Stimulated activated CD8-positive, alpha-beta memory T cell treated with anti-CD3 and anti-CD28 coated beads, Interleukin-7, amount 100 ng/mL, for 1 hour (primary cell): ENCODE measurements at places on chromosomes 12 and 14.

- DNase-seq: no peak
Observed at GRCh38 chr12:76962099-76962498, 83.3 kb upstream of the CSRP2 start.

DNA sequence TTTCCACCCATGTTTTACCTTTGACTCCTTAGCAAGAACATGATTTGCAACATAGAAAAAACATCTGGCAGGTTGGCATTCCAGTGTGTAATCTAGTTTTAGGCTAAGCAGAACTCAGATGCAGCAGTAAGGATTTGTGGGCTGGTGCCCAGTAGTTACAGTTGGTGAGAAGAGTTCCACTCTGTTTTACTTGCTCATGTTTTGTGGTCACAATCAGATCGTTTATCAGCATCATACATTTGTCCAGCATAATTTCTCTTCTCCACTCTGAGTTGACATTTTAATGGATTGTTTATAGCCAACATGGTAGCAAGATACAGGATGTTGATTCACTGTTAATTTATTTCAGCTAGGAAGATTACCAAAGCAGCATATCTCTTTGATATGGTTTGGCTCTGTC, 120.0 kb downstream of the PDE6H start:
- no peak for DNase-seq

GRCh38 chr12:57724936-57725740, 13.4 kb downstream of the AGAP2 start:
- no peak for DNase-seq

DNA sequence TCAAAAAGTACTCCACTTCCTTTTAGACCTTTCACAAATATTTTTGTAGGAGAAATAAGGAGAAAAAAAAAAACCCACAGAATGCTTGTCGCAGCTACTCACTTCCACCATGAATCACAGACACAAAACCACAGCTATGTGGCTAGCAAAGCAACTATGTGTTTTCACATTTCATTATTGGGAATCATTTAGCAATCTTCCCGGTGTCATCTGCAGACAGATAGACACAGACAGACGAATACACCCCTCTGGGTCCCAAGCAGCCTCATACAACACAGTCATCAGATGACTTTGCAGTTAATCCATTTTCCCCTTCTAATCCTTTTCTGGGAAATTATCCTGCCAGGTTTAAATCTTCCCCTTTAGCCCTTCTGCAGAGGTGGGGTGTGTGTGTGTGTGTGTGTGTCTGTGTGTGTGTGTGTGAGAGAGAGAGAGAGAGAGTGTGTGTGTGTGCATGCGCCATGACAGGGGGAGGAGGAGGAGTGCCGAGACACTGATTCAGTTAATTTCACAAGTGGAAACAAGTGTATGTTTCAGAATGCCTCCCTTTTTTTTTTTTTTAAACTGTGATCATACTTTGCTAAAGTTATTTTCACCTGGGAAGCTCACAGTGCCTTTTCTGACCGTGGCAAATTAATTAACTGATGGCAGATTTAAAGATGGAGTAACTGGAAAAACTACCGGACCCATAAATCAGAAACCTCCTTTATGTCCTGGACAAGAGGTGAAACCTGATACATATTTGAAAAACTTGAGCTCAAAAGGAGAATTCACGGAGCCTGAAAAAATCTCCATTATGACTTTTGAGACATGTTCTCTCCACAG, 39.9 kb downstream of the LTBP2 start:
- no peak for DNase-seq

DNA sequence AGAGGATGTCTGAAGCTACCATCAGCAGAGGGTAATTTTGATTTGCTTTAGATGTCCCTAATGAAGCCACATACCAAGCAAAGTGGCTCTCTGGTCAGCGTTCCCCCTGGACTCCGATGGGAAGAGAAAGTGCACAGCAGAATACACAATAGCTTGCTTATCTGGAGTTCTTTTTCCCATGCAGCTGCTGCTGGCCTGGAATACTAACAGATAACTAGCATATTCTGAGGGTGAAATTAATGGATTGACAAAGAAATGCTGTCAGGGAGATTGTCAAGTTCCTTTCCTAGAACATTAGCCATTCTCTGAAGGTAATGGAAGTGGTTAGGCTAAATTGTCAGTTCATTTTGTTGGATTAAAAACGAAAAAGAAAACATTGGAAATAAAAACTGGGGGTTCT, 391.3 kb downstream of the FLRT2 start:
- no peak for DNase-seq

DNA sequence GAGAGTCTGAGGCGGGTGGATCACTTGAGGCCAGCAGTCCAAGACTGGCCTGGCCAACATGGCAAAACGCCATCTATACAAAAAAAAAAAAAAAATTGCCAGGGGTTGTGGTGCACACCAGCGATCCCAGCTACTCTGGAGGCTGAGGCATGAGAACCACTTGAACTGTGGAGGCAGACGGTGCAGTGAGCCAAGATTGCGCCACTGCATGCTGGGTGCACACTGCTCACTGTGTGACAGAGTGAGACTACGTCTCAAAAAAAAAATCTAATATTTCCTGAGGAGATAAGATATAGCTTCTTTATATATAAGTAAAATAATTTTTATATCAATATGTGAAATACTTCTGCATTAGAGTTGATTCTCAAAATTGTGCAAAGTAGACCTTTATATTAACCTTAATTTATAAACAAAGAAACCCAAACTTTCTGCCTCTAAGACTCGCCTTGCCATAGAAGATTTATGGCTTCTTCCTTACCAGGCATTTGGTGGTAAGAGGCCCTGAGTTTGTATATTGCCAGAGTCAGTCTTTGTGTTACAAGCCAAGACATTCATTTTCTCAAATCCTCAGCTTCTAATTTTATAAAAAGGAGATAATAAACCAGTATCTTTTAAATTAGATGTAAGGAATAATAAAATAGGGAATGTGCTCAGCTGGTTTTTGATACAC, 1226.7 kb downstream of the FLRT2 start:
- no peak for DNase-seq

GRCh38 chr12:124371366-124371765, 76.5 kb downstream of the RFLNA start:
- DNase-seq: no peak

DNA sequence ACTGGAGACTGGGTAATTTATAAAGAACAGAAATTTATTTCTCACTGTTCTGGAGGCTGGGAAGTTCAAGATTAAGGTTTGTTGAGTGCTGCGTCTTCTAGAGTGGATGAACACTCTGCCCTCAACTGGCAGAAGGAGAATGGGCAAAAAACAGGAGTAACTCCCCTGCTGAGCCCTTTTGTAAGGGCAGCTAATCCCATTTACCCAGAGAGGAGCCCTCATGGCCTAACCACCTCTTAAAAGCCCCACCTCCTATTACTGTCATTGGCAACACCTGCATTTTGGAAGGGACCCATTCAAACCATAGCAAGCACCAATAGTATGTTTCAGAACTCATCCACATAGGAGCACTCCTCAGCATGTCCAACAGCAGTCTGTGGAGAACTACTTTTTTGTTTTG, 47.4 kb downstream of the BORCS5 start:
- no peak for DNase-seq

DNA sequence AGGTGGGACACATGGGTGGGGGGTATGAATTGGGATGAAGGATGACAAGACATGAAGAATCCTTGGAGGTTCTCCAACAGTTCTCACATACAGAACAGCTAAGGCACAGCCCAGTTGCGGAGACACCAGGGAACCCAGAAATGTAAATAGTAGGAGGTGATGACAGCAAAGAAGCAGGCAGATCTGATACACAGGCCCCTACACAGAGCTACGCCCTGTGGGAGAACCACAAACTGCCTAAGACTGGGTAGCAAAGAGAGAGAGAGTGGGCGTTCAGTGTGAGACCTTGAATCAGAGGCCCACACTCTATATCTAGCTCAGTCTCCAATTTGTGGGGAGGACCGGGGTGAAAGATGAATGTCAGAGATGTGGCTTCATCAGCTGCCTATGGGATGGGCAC, 9.5 kb upstream of the NUMB start:
- no peak for DNase-seq

- no peak for DNase-seq
Observed at GRCh38 chr14:99670361-99671234, 13.5 kb upstream of the CYP46A1 start.

- DNase-seq: no peak
Observed at GRCh38 chr14:89227496-89227836, 189.6 kb downstream of the FOXN3 start.

GRCh38 chr12:39301422-39301821, 141.5 kb downstream of the KIF21A start:
- DNase-seq: no peak

GRCh38 chr14:24802236-24802635, 168.2 kb upstream of the GZMB start:
- DNase-seq: no peak

- DNase-seq: no peak
Observed at GRCh38 chr12:75471902-75472890, 8.4 kb upstream of the GLIPR1 start.

DNA sequence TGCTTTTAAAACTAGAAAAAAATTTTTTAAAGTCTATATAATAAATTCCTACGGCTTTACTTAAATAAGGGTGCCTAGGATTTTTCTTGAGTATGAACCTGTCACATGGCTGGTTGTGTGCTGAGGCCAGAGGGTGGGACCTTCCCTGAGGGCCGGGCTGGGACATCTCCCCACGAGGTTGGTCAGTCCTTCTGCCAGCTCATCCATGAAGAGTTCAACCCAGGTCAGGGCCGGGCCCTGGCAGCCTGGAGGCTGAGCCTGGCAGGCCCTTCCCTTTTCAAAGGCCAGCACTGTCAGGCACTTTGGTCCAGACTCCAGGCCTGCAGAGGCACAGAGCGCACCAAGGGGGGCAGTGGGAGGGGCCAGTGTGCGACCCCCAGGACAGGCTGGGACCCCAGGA, 31.7 kb downstream of the TNFAIP2 start:
- no peak for DNase-seq

GRCh38 chr14:30998100-30998706, 27.2 kb upstream of the AP4S1 start:
- no peak for DNase-seq

DNA sequence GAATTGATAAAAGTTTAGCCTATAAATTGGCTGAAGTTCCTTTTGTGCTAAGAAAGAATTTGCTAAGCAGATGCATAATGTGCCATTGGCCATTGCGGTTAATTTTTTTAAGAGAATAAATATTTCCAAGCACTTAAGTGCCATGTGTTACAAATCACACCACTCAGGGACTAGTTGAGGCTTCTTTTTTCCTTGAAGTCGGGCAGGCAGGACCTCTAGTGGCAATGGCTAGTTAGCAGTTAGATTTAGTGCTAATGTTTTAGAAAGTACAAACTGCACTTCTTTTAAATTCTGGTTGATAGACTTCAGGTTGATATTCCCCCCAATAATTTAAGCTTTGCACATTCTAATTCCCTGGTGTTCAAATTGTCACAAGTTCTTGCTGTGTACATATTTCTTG, 294.3 kb downstream of the APAF1 start:
- DNase-seq: no peak

- DNase-seq: no peak
Observed at GRCh38 chr12:122349078-122349477, 73.4 kb downstream of the CLIP1 start.

GRCh38 chr12:84950971-84951546, 38.5 kb upstream of the SLC6A15 start:
- DNase-seq: no peak

DNA sequence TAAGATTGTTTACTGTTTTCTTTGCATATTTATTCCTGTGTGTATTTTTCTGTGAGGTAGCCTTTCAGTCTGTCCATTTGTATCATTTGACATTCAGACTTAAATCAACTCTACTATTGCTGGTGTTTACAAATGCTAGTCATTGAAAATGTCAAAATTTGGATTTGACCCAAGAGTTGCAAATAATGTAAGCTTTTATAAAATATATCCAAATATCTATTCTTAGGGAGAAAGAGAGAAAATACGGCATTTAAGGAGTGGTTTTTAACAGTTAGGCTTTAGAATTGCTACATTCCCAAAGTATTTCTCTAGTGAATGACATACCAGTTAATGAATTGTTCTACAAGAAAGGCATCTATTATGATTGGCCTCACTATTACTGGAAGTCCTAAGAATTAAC, 37.9 kb downstream of the FRS2 start:
- no peak for DNase-seq

DNA sequence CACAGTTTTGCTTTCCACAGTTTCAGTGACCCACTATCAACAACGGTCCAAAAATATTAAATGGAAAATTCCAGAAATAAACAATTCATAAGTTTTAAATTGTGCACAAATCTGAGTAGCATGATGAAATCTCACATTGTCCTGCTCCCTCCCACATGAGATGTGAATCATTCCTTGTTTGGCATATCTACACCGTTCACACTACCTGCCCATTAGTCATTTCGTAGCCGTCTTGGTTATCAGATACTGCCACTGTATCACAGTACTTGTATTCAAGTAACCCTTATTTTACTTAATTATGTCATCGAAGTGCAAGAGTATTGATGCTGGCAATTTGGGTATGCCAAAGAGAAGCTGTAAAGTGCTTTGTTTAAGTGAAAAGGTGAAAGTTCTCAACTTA, 145.3 kb downstream of the SLC5A8 start:
- no peak for DNase-seq

GRCh38 chr14:94632305-94632590, 20.1 kb downstream of the SERPINA3 start:
- no peak for DNase-seq

DNA sequence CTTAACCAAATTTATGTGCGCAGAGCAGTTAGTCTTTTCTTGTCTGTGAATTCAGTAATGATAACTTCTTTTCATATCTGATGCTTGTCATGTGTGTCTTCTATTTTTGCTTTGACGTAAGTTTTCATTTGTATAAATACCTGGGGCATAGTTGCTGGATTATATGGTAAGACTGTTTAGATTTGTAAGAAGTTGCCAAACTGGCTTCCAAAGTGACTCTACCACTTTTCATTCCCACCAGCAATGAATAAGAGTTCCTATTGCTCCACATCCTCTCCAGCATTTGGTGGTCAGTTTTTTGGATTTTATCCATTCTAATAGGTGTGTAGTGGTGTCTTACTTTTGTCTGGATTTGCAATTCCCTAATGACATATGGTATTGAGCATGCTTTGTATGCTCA, 8.9 kb downstream of the ZNF268 start:
- DNase-seq: no peak

DNA sequence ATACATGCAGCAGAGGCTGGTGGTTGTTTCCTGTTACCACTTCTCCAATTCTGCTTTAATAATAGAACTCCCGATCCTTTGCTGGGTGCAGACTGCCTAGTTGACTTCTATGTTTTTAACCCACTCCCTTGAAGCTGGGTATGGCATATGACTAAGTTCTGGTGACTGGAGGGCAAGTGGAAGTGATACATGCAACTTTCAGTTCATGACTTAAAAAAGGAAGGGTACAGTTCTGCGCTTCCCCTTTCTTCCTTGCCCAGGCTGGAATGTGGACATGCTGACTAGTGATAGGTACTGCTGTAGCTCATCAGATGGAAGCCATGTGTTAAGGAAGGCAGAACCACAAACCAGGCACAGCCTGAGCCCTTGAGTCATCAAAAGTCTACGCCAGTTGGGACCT, 2.4 kb upstream of the A2M start:
- DNase-seq: no peak

- no peak for DNase-seq
Observed at GRCh38 chr12:21776175-21776574, 1.7 kb upstream of the KCNJ8 start.
